Trophoblast cell (in vitro differentiated cells and primary cell): ENCODE measurements at places on chromosomes 5 and 9.

GRCh38 chr9:130128251-130128650, 44.0 kb upstream of the NCS1 start:
- no peak overlapping the region for H3K4me3 ChIP-seq
- peaks cover 26% of the 10 kb centered on the region for H3K36me3 ChIP-seq
- H3K27ac ChIP-seq: peak overlapping the region; percentile 72

- H3K36me3 ChIP-seq: no peaks in the 10 kb centered on the region
- H3K27me3 ChIP-seq: no peaks in the 10 kb centered on the region
- no peak for DNase-seq
- peaks cover 13% of the 10 kb centered on the region for H3K4me1 ChIP-seq
- H3K4me3 ChIP-seq: no peak overlapping the region
Observed at GRCh38 chr5:17185773-17186172, 31.7 kb upstream of the BASP1 start.

GRCh38 chr5:135221187-135221473, 177.9 kb downstream of the MACROH2A1 start:
- no peak overlapping the region for H3K27ac ChIP-seq
- no peak for DNase-seq
- H3K27me3 ChIP-seq: no peaks in the 10 kb centered on the region
- no peaks in the 10 kb centered on the region for H3K4me1 ChIP-seq

GRCh38 chr9:71752928-71753327, 15.4 kb downstream of the CEMIP2 start:
- peaks cover 2% of the 10 kb centered on the region for H3K4me1 ChIP-seq
- no peak for DNase-seq
- peaks cover 9% of the 10 kb centered on the region for H3K36me3 ChIP-seq
- H3K4me3 ChIP-seq: no peak overlapping the region
- no peak overlapping the region for H3K27ac ChIP-seq

GRCh38 chr5:59767681-59768151, 125.8 kb downstream of the PDE4D start:
- no peak for DNase-seq
- H3K4me3 ChIP-seq: peak overlapping the region; percentile 51
- no peak overlapping the region for H3K27ac ChIP-seq
- H3K36me3 ChIP-seq: no peaks in the 10 kb centered on the region
- H3K27me3 ChIP-seq: no peaks in the 10 kb centered on the region
- no peaks in the 10 kb centered on the region for H3K4me1 ChIP-seq

GRCh38 chr5:172525996-172526360, 71.7 kb upstream of the SH3PXD2B start:
- no peaks in the 10 kb centered on the region for H3K27me3 ChIP-seq
- no peak for DNase-seq
- no peaks in the 10 kb centered on the region for H3K36me3 ChIP-seq
- H3K4me3 ChIP-seq: no peak overlapping the region
- H3K27ac ChIP-seq: no peak overlapping the region
- no peaks in the 10 kb centered on the region for H3K4me1 ChIP-seq
